ENCODE measurements at places on chromosomes 1 and 21. TPM values are rescaled to one million over a fixed set of nuclear protein-coding genes. Genes with fewer than 3 reads are reported as not detected.

- DNase-seq: no peak
Measured at GRCh38 chr1:53567851-53568250, 108.7 kb downstream of the DMRTB1 start.

GRCh38 chr1:100683448-100684349 is 35.8 kb upstream of the VCAM1 start:
- no peak for DNase-seq

- no peak for DNase-seq
Measured at GRCh38 chr1:40745176-40745575, 38.4 kb upstream of the KCNQ4 start.

DNA sequence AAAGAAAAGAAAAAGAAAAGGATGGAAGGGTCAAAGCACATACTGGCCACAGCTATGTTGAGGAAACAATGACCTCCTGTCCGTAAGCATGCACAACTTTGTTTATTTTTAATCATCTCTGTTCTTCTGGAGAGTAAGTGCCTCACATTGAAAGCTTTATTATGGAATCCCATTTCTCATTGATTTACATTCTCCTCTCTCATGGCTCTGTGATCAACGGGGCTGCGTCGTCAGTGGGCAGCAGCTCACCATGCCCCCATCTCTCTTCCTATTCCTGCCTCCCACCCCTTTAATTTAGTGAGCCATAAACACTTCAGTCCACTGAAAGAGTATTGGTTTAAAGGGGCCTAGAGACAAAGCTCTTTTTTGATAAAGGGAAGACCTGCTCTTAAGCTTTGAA is 98.9 kb downstream of the KAZN start:
- no peak for DNase-seq

DNA sequence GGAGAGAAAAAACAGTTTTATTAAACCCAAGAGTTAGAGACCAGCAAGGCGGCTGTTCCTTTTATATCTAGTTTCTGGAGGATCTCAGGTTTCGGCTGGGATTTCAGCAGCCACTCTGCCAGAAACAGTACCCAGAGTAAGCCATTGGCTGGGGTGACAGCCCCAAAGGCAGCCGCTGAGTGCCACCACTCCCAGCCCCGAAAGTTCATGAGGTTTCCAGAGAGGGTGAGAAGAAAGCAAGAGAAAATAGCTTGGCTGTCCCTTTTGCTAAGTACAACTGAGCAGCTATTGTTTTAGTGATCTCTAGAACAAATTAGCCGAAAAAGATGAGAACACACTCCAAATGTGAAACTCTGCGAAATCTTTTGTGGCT is 1.2 kb downstream of the SH3BGR start:
- DNase-seq: no peak

DNA sequence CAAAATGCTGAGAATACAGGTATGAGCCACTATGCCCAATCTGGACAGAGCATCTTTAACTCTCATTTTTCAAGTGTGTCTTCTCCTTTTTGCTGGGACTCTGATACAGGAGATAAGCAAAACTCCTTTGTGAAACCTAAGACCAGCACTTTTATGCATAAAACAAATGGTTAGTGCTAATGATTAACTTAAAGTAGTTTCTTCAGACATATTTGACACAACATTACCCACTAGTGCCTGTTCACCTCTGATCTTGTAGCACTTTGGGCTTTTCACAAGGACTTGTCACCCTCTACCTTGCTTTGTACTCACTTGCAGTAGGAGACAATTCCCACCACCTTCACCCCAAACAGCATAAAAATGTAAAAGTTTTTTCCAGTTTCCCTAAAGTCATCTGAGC is 216.3 kb downstream of the RGS7 start:
- no peak for DNase-seq

DNA sequence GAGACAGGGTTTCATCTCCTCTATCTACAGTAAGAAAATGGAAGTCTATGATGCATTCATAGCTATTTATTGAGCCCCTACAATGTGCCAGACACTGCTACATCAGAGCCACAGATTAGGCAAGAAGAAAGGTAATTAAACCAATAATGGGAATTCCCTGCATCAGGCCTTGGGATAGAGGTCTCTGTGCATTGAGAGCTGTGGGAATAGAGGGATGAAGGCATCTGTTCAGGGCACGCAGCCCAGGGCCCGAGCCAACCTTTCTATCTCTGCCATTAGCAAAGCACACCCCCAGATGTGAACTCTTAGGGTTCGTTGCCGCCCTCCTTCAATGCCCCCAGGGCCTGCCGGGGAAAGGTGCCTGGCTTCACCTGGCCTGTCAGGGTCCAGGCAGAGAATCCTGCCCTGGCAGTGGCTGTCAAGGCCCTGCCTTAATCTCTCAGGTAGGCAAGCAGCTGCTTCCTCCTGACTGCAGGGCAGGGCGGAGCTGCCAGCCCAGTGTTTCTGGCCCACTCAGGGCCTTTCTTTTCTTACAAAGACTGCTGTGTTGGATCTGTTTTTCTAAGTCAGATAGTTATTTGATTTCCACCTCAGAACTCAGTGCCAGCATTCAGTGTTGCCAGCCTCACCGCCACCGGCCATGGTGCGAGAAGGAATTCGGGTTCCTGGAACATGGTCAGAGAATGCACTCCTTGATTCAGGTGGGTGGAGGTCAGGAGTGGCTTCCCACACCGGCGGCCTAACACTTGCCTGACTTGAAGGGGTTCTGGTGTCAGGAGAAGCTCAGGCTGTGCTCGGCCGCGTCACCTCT is 76.1 kb downstream of the PGM1 start:
- no peak for DNase-seq

- peak; percentile 12 for DNase-seq
Measured at GRCh38 chr1:170807432-170807831, 127.9 kb upstream of the MROH9 start.

DNA sequence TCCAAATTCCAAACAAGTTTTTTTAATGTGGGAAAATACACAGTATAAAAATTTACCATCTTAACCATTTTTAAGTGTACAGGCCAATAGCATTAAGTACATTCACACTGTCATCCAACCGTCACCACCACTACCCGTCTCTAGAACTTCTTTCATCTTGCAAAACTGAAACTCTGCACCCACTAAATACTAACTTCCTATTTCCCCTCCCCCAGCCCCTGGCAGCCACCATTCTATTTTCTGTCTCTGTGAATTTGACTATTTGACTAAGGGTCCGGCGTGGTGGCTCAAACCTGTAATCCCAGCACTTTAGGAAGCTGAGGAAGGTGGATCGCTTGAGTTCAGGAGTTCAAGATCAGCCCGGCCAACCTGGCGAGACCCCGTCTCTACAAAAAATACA is 36.1 kb downstream of the CLSTN1 start:
- DNase-seq: no peak

DNA sequence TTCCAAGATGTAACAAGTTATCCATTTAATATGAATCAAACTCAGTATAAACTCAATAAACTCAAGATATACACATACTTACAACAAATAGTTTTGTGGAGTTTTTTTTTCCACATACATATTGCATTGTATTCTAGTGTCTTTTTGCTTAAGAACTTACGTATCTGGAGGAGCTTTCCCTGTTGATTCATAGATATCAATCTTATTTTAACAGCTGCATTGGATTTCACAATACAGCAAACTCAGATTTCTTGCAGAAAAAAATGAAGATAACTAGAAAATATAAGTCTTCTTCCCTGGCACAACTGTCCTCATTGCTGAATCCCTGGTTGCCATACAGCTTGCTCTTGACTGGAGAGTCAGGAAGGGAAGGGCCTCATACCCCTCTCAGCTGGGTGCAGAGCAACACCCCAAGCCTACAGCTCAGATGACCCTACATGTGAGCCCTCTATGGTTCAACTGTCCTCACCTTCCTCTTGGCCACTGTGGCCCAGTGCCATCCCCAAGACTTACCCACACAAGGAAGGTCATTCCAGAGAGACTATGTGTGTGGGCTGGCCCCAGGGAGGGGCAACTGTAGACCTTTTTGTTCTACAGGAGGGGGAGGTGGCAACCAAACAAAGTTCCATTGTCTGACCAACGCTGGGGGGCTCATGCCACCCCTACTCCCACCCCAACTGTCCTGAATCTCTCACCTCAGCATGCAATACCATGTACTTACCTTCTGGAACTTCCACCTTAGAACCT is 1.7 kb downstream of the MPZ start:
- no peak for DNase-seq

DNA sequence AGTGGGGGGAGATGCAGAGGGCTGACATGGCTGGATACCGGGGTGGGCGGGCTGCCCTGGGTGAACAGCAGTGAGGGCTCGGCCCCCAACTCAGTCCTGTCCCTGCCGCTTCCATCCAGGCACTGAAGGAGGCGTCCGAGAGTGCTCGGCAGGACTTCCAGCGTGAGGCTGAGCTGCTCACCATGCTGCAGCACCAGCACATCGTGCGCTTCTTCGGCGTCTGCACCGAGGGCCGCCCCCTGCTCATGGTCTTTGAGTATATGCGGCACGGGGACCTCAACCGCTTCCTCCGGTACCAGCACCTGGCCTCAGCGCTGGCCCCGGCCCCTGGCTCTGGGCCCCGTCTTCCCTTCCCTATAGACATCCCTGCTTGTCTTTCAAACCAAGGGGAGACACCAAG is 15.6 kb downstream of the NTRK1 start:
- no peak for DNase-seq

- no peak for DNase-seq
Measured at GRCh38 chr1:162213281-162213912, 143.9 kb downstream of the NOS1AP start.

DNA sequence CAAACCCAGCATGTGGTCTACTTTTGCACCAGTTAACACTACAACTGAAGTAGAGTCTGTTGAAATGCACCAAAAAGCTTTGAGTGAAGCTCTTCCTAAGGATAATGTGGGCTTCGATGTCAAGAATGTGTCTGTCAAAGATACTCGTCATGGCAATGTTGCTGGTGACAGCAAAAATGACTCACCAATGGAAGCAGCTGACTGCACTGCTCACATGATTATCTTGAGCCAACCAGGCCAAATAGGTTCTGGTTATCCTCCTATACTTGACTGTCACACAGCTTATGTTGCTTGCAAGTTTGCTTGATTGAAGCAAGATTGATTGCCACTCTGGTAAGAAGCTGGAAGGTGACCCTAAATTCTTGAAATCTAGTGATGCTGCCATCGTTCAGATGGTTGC is 85.2 kb downstream of the DENND1B start:
- no peak for DNase-seq

DNA sequence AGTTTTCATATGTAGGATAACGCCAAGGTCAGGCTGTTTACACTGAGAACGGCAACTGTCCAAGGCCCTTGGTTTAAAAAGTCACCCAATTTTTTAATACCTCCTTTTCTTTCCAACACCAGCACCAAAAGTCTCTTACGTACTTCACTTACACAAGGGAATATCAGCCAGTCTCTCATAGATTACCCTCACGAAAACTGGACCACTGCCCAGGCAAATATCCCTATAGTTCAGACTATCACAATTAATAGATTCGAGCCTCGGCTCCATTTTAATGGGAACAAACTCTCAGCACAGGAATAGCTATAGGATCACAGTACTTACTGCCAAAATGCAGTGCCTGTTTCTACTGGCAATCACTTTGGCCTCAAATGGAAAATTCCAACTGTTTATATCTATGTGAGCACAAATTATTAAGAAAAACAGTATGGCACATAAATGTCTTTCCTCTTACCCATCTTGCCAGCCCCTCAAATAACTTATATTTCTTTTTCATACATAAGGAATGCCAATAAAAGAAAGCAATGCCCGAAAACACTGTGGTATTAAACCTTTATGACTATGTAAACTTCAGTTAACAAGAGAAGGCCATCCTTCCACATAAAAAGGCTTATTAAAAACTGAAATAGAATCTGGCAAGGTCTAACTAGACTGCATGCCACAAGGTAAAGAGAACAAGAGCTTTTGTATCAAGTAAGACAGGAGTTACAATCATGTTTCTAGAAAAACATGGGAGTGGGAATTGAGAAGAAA is 97.8 kb downstream of the SLC45A1 start:
- no peak for DNase-seq

GRCh38 chr1:60118085-60118484 is 44.5 kb upstream of the C1orf87 start:
- no peak for DNase-seq

- DNase-seq: no peak
Measured at GRCh38 chr1:2617971-2618470, 14.8 kb downstream of the MMEL1 start.

DNA sequence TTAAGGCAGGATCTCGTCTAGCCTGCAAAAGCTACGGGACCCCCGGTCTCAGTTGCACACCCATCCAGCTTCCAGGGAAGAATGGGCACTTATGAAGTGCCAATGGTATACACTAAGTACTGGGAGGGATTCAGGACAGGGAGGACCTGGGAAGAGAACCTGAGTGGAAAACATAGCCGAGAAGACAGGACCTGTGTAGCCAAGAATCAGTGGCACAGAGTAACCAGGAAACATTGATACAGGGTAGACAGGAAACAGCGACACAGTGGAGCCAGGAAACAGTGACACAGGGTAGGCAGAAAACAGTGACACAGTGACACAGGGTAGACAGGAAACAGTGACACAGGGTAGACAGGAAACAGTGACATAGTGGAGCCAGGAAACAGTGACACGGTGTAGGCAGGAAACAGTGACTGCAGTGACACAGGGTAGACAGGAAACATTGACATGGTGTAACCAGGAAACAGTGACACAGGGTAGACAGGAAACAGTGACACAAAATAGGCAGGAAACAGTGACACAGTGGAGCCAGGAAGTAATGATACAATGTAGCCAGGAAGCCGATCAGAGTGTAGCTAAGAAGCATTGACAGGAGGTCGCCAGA is 138.0 kb upstream of the ARHGEF16 start:
- DNase-seq: peak; percentile 39

DNA sequence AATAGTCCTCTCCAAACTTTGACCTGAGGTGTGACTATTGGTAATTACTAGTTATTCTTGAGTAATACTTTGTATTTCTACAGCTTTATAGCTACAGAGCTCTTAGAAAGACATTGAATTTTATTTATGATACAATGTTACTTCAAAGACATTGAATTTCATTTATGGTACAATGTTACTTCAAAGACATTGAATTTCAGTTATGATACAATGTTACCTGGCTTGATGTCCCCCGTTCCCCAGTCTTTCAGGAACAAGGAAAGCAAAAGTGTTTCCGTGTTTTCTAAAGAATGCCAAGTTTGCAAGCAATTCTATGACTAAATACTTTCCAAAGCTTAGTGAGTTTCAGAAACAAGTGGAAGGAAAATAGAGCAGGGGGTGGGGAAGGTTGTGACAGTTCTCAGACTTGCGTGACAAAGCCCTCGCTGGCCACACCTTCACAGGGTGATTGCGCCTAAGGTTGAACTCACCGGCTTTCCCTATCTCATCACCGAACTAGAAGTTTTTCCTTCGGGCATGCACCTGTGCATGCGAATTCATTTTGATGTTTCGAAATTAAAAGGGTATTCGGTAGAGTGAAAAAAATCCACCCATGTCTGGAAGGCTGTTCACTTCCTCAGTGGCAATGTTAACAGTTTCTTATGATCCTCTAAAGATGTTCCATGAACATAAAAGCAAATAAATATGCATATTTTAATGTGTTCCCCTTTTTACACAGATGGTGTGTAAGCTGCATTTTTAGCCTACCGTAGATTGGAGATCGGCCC is 909 bp upstream of the PAXBP1 start:
- DNase-seq: peak; percentile 23

Gene ENAH
- 98.0 TPM for total RNA-seq
